Natural killer cell treated with Interleukin-12 subunit alpha and Interleukin-12 subunit beta and Interleukin-15 and Interleukin-18, amount 100 ng/mL, for 72 hours (primary cell): ENCODE measurements at places on chromosomes 13 and 19. TPM values are rescaled to one million over a fixed set of nuclear protein-coding genes. Genes with fewer than 3 reads are reported as not detected.

SAE1 gene
- total RNA-seq: 158 TPM

CDC34 gene
- total RNA-seq: 46.5 TPM

RFX1 gene
- total RNA-seq: 16.4 TPM

PRR36 gene
- not detected for total RNA-seq

IL27RA gene
- total RNA-seq: 34.9 TPM

UNC13A gene
- total RNA-seq: not detected

SIRT6 gene
- 56.7 TPM for total RNA-seq

BCKDHA gene
- 13.7 TPM for total RNA-seq

TLE6 gene
- total RNA-seq: 1.8 TPM

CYP2A6 gene
- total RNA-seq: not detected

CYP2A7 gene
- total RNA-seq: not detected

SPC24 gene
- 26.6 TPM for total RNA-seq

NLRP5 gene
- not detected for total RNA-seq
